ENCODE measurements at places on chromosomes 1 and 21.

DNA sequence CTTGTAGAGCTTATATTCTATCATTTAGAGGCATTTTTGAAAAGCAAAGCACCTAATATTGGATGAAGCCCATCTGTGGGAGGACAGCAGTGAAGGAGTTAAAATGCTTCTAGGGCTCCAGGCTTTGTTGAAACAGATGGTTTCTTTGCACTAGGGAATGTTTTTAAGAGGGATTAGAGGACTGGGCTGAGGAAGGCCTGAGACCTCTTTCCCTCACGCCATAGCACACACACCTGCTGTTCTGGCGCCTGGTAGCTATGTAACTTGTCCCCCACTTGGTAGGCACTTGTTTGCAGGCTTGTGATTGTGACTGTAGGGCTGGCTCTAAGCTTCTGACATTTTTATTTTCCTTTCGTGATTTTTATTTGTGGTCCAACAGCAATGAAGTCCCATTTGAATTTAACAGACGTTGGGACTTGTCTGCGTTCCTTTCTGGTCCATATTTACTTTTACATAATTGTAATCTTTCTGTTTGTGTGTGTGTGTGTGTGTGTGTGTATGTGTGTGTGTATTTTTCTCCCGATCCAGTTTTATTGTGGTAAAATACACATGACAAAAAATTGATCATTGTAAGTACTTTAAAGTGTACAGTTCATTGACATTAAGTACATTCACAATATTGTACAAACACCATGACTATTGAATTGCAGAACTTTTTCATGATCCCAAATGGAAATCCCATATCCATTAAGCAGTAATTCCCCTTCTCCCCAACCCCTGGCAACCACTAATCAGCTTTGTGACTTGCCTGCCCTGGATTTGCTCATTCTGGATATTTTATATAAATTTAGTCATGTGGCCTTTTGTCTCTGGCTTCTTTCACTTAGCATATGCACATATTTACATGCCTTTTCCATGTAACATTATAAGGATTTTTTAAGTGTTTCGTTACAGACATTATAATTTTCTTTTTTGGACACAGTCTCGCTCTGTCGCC lies 33.5 kb upstream of the MACF1 start:
- DNase-seq, result no peak

- peak; percentile 34 for DNase-seq
These were observed 74.5 kb downstream of the MRPS6 start for GRCh38 chr21:34147792-34148418.

DNA sequence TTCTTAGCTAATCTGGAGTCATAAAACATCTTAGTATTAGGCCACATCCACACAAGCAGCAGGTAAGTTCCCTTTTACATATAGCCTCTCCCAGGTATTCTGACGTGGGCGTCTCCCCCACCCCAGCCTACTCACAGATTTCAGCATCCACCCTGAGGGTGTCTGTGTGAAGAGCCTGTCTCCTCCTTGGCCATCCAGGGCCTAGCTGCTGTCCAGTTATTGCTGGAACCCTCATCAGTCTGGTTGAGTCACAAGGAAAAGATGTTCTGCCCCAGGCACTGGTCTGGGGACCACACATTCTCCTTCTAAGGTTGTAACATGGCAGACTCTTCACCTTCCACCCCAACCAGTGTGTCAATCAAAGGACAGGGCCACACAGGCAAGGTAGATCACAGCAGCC lies 57.6 kb downstream of the ETS2 start:
- no peak for DNase-seq

- peak; percentile 93 for DNase-seq
These were observed 36.3 kb downstream of the DHCR24 start for GRCh38 chr1:54850737-54851136.

DNA sequence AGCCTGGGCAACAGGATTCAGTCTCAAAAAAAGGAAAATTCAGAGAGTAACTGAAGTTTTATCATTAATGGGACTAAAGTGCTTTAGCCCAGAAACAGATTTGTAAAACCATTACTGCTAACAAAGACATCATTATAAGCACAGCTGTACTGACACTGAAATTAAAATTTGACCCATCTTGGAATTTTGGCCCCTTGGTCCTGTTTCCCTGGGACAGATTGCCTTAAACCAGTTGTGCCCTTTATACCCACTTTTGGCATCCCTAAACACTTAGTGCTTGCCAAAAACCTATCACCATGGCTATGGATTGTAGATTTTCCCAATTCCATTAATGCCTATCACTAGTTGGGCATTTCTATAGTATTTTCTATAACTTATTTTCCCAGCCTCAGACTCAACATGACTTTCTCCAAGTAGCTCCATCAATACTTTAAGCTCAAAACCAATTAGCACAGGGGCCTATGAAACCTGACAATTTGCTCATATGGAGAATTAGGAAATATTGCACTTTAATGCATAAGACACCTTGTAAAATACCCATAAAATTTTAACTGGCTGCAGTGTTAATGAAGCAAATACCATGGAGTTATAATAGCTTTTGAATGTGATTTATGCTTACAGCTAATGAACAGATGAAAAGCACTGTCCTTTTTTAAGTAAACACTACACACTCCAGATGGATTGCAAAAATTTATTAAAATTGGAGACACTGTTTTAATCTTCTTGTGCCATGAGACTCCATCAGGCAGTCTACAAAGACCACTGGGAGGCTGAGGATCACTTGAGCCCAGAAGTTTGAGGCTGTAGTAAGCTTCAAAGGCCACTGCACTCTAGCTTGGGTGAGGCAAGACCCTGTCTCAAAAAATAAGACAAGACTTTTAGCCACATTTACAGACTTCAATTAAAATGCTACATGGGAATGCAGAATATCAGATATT lies 4.3 kb downstream of the GAS5 start:
- DNase-seq, result no peak

- no peak for DNase-seq
These were observed 68.4 kb upstream of the MRPS6 start for GRCh38 chr21:34004974-34005373.

- DNase-seq, result no peak
These were observed 481.1 kb downstream of the PTBP2 start for GRCh38 chr1:97202481-97203380.

DNA sequence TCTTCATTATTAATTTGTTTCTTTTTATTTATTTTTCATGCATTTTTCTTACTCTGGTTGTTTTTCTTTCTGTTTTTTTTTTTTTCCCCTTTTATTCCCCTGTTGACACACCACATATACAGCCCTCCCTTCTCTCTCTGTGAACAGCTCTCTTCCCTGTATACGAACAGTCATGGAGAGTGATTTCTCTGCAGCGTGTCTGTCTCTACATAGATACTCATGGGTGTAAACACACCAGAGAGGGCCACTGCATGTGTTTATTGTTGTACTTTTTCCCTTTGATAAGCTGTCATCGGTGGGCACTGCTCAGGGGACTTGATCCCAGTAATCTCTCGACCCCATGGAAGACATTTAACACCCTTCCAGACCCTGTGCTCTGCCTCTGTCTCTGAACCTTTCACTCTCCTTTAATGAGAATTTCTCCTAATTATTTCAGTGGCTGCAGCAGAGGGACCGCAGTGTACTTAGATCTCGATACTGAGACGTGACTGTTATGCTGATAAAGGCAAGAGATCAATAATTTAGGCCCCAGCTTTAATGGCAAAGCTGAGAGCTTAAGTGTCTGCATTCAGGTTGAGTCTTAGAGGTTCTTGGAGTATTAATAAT lies 113.1 kb downstream of the PBX1 start:
- DNase-seq, result no peak

DNA sequence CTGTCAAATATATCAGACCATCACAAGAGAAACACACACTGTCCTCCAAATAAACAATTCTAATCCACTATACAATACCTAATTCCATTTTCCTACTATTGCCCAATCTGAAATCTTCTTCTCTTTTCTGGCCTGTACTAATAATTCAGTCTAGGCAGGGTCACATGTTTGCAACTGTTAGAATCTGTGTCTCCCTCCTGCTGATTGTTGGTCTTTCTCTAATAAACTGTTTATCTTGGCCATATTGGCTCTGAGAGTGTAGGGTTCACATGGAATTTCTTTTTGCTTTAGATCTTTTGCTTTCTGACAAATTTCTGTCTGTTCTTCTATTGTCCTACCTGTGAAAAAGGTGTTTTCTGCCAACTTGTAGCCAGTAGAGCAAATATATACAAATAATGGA lies 319.9 kb upstream of the ADAMTS5 start:
- peak; percentile 15 for DNase-seq

DNA sequence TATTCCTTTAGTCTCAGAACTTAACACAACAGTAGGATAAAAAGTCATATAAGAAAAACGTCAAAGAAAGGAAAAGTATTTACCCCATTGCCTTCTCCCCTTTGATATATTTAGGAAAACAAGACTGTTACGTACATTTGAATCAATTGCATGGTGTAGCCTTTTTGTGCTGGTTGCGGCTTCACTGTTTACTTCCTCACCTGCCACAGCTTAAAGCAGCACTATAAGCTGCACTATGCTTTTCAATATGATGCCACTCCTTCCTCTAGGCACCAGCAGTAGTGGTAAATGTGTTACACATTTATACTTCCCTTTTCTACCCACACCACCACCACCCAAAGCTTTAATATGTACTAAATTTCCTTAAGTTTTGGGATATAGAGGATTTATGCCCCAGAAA lies 111.1 kb downstream of the ATP1B1 start:
- DNase-seq, result no peak

DNA sequence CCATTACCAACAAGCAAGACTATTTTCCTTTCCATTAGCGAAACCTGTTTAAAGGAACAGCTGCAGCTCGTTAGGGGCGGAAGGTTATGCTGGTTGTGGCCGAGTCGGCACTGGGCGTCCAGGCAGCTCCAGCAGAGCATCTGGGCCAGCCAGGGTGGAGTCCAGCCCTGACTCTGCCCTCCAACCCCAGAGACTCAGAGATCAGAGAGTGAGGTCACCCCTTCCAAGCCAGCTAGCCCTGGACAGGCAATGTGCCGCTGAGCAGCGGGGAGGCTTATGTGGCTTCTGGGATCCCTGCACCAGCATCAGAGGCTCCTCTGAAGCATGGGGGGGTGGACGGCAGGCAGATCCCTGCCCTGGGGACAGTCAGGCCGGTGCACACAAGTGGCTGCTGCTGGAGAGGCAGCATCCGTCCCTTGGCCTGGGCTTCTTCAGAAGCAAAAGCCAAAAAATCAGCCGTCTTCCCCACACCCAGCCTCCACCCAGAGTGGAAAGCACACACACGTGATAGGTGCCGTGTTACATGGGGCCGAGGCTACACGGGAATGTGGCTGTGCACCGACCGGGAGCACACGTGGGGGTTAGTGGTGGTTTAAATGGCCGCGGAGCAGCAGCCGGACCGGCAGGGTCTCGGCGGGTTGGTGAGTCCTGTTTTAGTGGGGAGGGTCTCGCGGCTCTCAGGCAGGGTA lies 30.1 kb downstream of the SLC66A1 start:
- DNase-seq, result no peak

DNA sequence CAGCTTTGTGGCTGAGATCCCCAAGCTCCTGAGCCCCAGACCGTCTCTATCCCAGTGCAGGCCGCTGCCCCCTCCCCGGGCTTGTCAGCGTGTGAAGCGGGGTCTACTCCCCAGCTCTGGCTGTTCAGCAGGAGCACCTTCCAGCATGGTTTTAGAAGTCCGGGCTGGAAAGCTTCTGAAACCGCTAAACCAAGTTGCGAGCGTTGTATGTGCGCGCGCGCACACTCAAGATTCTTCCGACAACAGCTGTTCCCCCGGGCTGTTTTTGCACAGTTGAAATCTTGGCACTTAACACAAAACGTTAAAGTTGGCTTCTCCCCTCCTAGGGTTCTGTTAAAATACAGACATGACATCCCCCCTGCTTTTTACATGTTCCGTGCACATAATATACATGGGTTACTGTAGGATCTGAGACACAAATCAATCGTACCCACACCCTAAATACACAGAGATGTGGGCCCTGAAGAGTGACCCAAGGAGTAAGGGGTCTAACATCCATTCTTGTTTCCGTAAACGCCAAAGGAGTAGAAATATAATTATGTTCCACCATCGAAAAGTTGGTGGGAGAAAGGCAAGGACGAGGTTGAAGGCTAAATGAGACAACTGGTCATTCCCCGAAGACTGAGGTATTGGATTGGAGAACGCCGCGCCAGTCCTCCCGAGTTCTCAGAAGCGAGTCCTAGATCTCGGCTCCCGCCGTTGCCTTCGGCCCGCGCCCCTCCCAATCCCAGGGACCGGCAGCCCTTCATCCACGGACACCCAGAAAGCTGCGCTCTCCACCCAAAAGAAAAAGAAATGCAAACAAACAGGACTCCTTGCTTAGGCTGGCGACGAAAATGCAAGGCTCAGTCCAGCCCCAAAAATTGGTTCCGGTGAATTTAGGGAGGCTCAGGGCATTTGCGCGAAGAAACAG lies 1.3 kb downstream of the TBX15 start:
- no peak for DNase-seq

DNA sequence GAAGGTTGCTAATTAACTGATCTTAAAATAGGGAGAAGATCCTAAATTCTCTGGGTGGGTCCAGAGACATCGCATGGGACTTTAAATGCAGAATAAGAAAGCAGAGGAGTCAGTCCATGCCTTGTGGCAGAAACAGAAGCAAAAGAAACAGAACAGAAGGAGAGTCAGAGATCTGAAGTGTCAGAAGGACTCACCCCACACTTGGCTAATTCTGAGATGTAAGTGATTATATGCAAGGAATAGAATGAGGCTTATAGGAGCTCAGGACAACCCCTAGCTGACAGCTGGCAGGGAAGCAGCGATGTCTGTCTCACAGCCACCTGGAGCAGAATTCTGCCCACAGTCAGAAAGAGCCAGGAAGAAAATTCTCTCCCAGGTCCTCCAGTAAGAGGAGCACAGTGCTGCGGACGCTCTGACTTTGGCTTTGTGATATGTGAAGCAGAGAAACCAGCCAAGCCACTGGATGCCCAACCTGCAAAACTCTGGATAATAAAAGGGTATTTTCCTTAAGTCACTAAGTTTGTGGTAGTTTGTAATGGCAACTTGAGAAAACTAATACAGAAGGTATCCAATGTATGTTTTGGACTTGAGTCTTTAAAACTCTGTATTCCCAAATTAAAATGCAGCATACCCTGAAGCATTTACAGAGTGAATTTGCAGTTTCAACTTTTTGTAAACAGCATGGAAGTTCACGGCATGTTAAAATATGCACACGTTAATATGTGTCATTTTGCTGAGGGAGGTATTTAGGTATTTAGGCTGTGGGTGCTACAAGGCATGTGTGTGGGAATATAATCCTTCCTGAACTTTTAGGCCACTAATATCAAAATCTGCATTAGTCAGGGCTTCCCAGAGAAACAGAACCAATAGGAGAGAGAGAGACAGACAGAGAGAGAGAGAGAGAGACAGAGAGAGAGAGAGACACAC lies 388.5 kb downstream of the PCP4 start:
- peak; percentile 5 for DNase-seq

DNA sequence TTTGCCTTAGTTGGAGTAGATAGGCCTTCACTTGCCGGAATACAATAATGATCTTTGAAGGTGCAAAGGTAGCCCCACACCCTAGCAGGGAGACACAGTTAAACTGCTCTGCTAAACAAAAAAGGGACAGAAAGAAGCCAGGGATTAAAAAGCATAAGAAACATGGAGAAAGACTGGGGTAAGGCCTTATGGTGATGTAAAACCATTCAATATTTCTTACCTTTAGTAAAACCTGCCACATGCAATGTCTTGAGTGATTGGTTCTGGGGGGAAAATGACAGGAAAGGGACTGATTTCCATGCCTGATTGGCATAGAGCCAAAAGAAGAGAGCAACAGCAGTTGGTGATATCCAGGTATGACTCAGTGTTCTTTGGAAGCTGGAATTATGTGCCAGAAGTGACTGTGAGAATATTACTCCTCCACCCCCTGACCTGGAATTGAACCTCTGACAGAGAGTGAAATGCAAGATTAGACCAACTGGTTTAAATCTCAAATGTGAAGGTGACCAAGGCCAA lies 8.1 kb downstream of the DNASE2B start:
- peak; percentile 24 for DNase-seq

All from astrocyte of the spinal cord (primary cell).